ENCODE measurements at places on chromosomes 2 and 18.

GRCh38 chr18:37385846-37386778 lies 179.5 kb downstream of the CELF4 start:
- DNase-seq: no peak

- DNase-seq: no peak
These were observed 123.1 kb downstream of the KYNU start for GRCh38 chr2:143000599-143000998.

GRCh38 chr2:154133823-154134222 lies 262.1 kb downstream of the GALNT13 start:
- no peak for DNase-seq

DNA sequence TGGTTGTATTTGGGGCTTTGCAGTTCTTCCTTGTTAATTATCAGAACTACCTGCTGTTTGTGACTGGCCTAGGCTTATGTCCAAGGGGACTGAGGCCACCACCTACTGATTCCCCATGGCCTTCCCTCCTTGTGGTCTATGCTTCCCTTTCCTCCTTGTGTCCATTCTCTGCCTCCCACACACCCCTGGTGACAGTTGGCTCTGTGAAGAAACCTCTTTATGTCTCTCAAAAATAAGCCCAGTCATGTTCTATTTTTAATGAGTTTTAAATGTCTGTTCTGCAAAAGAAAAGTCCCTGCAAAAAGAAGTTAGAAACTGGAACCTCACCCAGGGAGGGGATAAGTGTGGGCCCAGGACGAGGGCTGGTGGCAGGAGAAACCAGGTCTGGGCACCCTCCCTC lies 105.0 kb downstream of the SMC6 start:
- DNase-seq: no peak

DNA sequence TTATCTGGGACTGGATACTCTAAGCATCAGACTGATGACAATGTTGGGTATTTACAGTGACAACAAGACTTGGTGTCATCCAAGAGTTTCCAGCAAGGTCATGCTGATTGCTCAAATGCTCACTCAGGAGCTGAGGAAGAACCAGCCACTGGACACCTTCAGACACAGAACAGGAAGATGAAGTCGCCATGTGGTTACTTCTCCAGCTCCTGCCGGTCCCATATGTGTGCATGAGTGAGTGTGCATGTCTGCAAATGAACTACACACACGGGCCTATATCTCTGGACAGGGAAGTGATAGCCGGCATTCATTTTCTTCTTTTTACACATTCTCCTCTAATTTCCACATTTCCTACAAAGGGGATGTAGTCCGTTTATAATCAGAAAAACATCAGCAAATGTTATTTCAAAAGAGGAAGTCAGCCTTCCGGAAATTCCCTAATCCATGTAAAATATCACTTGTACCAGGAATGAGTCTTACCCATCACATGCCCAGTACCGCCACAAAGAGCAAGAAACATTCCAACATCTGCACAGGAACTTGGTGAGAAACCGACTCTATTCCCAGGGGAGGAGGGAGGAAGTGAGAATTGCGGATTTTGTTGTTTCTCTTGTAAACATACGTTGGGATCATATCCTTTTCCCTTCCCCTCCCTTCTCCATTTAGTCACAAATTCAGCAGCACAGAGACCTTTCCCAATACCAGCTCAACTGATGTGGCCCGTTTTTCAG lies 10.8 kb downstream of the RFX8 start:
- no peak for DNase-seq

DNA sequence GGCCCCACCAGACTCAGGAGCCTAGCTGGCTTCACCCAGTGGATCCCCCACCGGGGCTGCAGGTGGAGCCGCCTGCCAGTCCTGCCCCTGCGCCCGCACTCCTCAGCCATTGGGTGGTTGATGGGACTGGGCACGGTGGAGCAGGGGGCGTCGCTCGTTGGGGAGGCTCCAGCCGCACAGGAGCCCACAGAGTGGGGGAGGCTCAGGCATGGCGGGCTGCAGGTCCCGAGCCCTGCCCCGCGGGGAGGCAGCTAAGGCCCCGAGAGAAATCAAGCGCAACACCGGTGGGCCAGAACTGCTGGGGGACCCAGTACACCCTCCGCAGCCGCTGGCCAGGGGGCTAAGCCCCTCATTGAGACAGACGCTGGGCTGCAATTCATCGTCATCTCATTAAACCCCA lies 184.0 kb downstream of the SNTG2 start:
- DNase-seq: no peak

DNA sequence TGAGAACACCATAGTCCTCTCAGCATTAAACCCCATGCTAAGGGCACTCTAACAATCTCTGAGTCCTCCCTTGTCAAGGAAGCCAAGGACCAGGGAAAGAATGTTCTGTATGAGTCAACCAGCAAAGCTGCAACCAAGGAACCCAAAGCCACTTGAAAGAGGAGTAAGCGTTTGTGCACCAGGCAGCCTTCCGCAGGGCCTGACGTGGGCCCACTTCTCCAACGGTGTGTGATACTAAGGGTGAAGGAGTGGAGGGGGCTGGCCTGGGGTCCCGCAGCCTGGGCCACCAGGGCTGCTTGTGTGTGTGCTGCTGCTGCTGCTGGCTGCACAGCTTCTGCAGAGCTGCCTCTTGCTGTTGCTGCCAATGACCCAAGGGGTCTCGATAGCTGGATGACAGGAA lies 30.1 kb upstream of the GALNT14 start:
- DNase-seq: no peak

DNA sequence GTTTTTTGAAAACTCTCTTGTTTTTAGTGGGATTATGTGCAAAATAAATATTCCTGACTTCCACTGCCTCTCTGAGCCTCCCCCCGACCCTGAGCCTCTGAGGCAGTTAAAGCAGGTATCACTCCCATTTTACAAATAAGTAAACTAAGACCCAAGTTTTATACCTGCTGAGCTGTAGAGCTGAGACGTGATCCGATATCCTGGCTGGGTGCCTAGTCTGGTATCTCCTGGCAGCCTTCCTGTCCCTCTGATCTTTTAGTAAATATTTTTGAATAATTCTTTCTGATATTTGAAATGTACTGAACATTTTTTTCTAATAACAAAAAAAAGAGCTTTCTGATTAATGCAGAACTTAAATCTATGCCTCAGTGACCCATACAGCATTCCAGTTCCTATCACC lies 108.3 kb upstream of the NOSTRIN start:
- DNase-seq: peak; percentile 20

DNA sequence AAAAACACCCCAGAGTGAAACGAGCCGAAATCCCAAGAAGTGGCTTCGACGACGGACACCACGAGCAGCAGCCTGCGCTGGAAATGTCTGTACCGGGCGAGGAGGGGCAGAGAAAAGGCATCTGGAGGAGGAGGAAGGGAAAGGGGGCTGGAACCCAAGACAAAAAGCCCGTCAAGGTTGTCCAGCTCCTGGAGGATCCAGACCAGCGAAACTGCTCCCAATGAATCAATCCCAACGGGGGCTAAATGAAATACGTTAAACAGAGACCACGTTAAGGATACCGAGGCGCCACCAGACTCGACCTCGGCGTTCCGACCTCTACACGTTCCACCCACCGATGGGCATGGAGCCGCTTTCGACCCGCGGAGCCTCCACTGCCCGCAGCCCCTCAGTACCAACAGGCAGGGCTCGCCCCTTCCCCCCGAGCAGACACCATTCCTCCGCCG lies 400 bp downstream of the CCDC88A start:
- no peak for DNase-seq

DNA sequence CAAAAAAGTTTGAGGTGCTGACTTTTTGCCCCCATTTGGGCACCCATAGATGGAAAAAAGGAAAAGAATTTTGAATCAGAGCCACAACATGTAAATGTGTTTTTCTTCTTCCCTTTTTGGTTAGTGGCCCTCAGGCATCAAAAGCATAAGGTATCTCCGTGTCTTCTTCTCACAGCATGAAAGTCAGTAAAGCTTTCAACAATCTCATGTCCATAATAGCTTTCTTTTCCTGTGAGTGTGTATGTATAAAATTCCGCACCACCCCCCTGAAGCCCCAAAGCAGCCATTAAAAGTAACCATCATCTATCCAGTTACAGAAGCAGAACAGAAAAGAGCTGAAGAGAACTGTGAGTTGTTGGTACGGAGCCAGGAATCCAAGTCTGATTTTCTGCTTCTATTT lies 1539.7 kb upstream of the ACVR2A start:
- no peak for DNase-seq

GRCh38 chr18:63111671-63112402 lies 207.7 kb downstream of the BCL2 start:
- peak; percentile 34 for DNase-seq

DNA sequence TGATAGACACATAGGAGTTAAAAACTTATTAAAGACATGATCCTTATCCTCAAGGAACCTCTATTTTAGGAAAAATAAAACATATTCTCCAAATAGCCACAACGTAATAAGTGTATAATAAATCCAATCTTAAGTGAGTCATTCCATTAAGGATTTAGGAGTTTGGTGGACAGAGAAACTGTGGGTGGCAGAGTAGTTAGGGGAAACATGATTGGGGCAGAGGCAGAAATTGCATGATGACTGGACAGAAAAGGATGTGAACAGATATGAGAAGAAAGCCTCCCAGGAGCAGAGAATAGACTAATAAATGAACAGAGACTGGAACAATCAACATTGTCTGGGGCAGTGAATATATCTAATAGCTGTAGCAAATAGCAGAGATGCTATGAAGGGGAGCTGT lies 48.1 kb upstream of the SIGLEC15 start:
- DNase-seq: no peak

- peak; percentile 30 for DNase-seq
These were observed 150.1 kb downstream of the ANTXR1 start for GRCh38 chr2:69163109-69163508.

DNA sequence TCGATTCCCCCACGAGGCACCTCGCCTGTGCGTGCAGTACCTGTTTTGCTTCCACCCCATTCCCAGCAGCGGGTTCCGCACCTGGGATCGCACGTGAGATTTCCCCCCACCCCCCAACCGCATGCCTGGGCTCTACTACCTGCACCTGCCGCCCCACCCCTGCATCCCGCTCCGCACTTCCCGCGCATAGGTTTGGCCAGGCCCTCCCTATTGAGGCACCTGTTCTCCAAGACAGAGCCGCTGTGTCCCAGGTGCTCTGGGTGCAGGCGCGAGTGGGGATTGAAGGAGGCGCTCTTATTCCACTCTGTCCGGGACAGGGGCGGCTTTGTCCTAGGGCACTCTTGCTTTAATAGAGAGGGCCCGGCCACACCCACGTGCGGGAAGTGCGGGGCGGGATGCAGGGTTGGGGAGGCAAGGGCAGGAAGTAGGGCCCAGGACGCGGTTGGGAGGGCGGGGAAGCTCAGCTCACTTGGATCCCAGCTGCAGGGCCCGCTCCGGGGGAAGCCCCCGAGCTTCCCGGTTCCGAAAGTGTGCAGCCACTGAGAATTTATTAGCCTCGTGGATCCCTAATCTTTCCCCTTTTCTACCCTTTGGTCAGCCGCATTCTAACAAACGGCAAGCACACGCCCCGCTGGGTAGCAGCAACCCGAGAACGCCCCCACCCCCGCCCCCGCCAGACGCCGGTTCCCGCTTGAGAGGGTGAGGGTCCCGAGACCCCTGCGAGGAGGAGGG lies 670 bp upstream of the MOCOS start:
- DNase-seq: peak; percentile 38

GRCh38 chr2:168159754-168160585 lies 87.4 kb downstream of the STK39 start:
- DNase-seq: no peak

DNA sequence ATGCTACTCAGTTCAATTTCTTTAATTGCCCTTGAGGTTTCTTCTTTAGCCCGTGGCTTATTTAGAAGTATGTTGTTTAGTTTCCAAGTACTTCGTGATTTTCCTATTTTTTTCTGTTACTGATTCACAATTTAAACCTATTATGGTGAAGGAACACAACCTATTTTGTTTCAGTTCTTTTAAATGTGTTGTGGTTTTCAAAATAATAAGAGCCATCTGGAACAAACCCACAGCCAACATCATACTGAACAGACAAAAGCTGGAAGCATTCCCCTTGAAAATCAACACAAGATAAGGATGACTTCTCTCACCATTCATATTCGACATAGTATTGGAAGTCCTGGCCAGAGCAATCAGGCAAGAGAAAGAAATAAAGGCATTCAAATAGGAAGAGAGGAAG lies 155.2 kb downstream of the GALNT1 start:
- DNase-seq: no peak

DNA sequence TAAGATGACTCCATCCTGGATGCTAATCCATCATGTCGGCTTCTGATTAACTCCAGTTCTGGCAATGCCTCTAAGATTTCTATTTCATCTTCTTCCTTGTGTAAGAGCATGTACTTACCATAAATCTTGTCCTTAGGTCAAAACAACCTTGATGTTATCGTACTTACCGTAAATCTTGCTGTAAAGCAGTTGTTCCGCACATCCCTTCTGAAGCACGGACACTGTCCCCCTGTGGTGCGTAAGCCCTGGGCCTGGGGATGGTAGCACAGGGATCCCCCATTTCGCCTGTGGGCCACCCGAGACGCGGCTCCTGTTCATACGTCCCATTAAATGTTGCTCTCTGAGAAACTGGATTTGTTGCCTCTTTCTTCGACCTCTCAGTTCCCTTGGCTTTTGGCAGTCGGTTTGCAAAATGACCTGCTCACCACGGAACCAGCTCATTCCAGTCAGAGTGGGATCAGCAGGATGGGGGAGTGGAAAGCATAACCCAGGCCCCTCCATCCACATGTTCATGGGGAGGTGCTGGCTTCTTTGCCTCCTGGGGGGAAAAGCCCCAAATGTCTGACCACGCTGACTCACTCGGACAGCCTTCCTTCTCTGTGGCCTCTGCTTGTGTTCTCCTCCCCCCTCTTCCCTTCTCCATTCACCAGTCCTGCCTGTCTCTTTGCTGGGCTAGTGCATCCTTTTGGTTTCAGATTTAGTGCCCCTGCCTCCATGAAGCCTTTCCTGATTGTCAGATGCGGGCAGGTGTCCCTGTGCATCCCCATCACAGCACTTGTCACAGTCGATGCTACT lies 49.9 kb downstream of the RAB31 start:
- DNase-seq: no peak

DNA sequence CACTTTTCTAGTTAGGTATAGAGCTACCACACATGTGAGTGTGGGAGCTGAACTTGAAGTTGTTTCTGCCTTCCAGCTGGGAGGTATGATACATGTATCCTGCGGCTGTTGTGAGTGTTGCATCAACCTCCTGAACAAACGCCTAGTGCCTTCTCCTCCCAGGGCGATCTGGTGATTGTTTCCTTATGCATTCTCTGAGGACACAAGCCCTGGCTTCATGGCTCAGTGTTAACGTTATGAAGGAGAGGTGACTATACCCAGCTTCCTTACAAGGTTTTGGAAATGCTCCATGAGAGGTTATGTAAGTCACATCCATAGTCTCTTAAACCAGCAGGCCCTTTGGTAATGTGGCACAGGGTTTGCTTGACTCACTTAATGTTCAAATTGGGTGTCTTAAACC lies 64.9 kb downstream of the SPRED2 start:
- DNase-seq: no peak

GRCh38 chr2:240208631-240209211 lies 68.3 kb upstream of the OTOS start:
- no peak for DNase-seq

Data from thyroid gland (tissue), 4 donors.